ENCODE measurements at places on chromosomes 6 and 20. TPM values are rescaled to one million over a fixed set of nuclear protein-coding genes. Genes with fewer than 3 reads are reported as not detected.

The RIN2 gene
- total RNA-seq, result 27.9 TPM

The GINS1 gene
- total RNA-seq, result 32.8 TPM

The OPRM1 gene
- total RNA-seq, result not detected

The TRIM15 gene
- not detected for total RNA-seq

The BMP6 gene
- total RNA-seq, result 18.9 TPM

The DEK gene
- 89.8 TPM for total RNA-seq

The SLC13A3 gene
- not detected for total RNA-seq

The HLA-DOA gene
- total RNA-seq, result not detected

The STX11 gene
- total RNA-seq, result 2.6 TPM

The SCUBE3 gene
- total RNA-seq, result 0.07 TPM

The SCGN gene
- not detected for total RNA-seq

The MOG gene
- total RNA-seq, result not detected

The CEP85L gene
- total RNA-seq, result 2.0 TPM

The ACTL10 gene
- total RNA-seq, result not detected

The SDC4 gene
- 119 TPM for total RNA-seq

The B3GALT4 gene
- total RNA-seq, result 0.66 TPM

The LINC00237 gene
- not detected for total RNA-seq

The RPP40 gene
- 23.7 TPM for total RNA-seq

The ZNF337 gene
- total RNA-seq, result 18.3 TPM

The POU5F1 gene
- total RNA-seq, result 11.6 TPM

The BNIP5 gene
- total RNA-seq, result not detected

The HAO1 gene
- not detected for total RNA-seq

The KIAA1755 gene
- total RNA-seq, result 0.13 TPM

The PTPRT gene
- not detected for total RNA-seq

The HFE gene
- 12.4 TPM for total RNA-seq

The LY6G5C gene
- 1.4 TPM for total RNA-seq

The PRR18 gene
- total RNA-seq, result 0.14 TPM
